ENCODE measurements at places on chromosomes 12 and 14. TPM values are rescaled to one million over a fixed set of nuclear protein-coding genes. Genes with fewer than 3 reads are reported as not detected.

DNA sequence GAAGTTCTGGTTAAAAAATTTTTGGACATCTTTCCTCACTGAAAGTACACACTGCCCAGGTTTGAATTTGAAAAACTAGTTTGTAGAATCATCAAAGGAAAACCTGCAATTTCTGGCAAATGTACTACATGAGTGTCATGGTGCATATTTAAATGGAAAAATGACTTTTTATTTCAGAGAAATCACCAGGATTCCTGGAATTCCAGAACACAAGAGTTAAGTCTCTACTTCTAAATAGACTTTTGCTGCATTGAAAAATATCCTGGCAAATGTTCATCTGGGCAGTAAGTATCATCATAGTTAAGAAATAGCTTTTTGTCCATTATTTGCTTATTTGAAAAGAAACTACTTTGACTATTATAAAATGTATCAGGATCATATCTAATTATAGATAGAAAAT lies 275.1 kb downstream of the PRKD1 start:
- H3K27ac ChIP-seq = no peak overlapping the region
- H3K4me3 ChIP-seq = no peak overlapping the region
- no peak for DNase-seq
- H3K27me3 ChIP-seq = no peaks in the 10 kb centered on the region
- no peaks in the 10 kb centered on the region for H3K36me3 ChIP-seq

The LDHB gene
- polyA plus RNA-seq = 1,990 TPM

- H3K36me3 ChIP-seq = 0 out of 2 replicates have a peak, but pooled peaks cover 5% of the 10 kb centered on the region
- H3K4me3 ChIP-seq = peak overlapping the region; percentile 70
- H3K4me1 ChIP-seq = peaks cover 22% of the 10 kb centered on the region
- peak; percentile 93 for DNase-seq
- H3K27ac ChIP-seq = no peak overlapping the region
- H3K27me3 ChIP-seq = peaks cover 19% of the 10 kb centered on the region
Observed at GRCh38 chr14:88551094-88551870, 3.5 kb downstream of the PTPN21 start.

The KRT75 gene
- polyA plus RNA-seq = not detected

The FAR2 gene
- polyA plus RNA-seq = 22.6 TPM

The BEGAIN gene
- 0.60 TPM for polyA plus RNA-seq

The SP7 gene
- polyA plus RNA-seq = not detected

The SLCO1B1 gene
- 0.50 TPM for polyA plus RNA-seq

- H3K27ac ChIP-seq = no peak overlapping the region
- no peaks in the 10 kb centered on the region for H3K4me1 ChIP-seq
- no peak for DNase-seq
- H3K4me3 ChIP-seq = no peak overlapping the region
- no peaks in the 10 kb centered on the region for H3K36me3 ChIP-seq
- no peaks in the 10 kb centered on the region for H3K27me3 ChIP-seq
Observed at GRCh38 chr14:30884901-30885300, 10.5 kb downstream of the COCH start.

GRCh38 chr12:10571141-10571540 lies 42.3 kb downstream of the MAGOHB start:
- DNase-seq = no peak
- no peak overlapping the region for H3K27ac ChIP-seq
- H3K36me3 ChIP-seq = no peaks in the 10 kb centered on the region
- no peak overlapping the region for H3K4me3 ChIP-seq
- peaks cover 6% of the 10 kb centered on the region for H3K4me1 ChIP-seq

The ITPR2 gene
- 44.5 TPM for polyA plus RNA-seq

- DNase-seq = no peak
- peak overlapping the region; percentile 46 for H3K4me3 ChIP-seq
- peaks cover 41% of the 10 kb centered on the region for H3K27me3 ChIP-seq
- H3K27ac ChIP-seq = no peak overlapping the region
Observed at GRCh38 chr12:1660304-1661187, 30.3 kb upstream of the ADIPOR2 start.

DNA sequence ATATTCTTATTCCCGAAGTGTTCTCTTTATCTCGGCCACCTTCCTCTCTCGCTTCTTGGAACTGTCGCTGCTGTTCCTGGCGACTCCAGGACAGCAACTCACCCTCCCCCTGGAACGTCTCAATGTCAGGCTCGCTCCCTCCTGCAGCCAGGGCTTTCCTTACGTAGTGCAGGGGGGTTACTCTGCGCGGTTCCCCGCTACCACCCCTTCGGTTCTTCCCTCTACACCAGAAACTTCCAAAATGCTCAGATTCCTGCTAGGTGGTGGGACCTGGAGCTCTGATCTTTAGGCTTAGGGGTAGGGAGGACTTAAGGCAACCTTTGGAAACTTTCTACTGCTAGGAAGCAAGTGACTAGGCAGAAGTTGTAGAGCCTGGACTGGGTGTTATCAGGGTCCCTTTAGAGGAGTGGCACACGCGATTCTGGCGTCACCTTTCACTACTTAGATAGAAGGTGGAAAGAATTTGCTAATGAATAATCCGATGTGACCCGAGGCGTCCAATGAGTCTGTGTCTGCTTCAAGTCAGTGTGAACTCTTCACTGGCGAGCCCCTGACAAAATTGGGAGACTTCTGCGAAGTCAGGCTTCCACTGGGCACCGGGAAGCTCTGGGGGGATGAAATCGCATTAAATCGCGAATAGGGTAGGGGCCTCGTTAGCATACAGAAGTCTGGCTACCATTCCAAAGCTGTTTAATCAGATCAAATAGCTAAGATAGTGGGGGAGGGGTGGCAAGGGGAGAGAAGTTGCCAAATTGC lies 900 bp upstream of the DPF3 start:
- H3K27me3 ChIP-seq = peaks cover 84% of the 10 kb centered on the region
- no peak overlapping the region for H3K27ac ChIP-seq
- peak; percentile 68 for DNase-seq

The WIF1 gene
- polyA plus RNA-seq = 4.9 TPM

The RNU4-1 gene
- polyA plus RNA-seq = 6.4 TPM

GRCh38 chr12:94147991-94148738 lies at the start of gene PLXNC1:
Gene PLXNC1, plus strand, starts transcription at chr12:94148577. Its CDS starts 395 bp downstream, at chr12:94148972.
- H3K36me3 ChIP-seq = no peaks in the 10 kb centered on the region
- H3K27ac ChIP-seq = no peak within 1 kb of the TSS
- peaks cover 27% of the 10 kb centered on the region for H3K4me1 ChIP-seq
- peak within 1 kb of the TSS; percentile 77 for H3K4me3 ChIP-seq

- no peaks in the 10 kb centered on the region for H3K36me3 ChIP-seq
- no peaks in the 10 kb centered on the region for H3K4me1 ChIP-seq
- no peak overlapping the region for H3K4me3 ChIP-seq
- H3K27ac ChIP-seq = no peak overlapping the region
Observed at GRCh38 chr14:87847216-87847755, 145.7 kb downstream of the GALC start.

- no peaks in the 10 kb centered on the region for H3K36me3 ChIP-seq
- H3K27me3 ChIP-seq = no peaks in the 10 kb centered on the region
- no peak overlapping the region for H3K4me3 ChIP-seq
- no peak for DNase-seq
Observed at GRCh38 chr12:47721431-47721973, 3.8 kb downstream of the ENDOU start.

The ZDHHC22 gene
- 17.6 TPM for polyA plus RNA-seq

The FKBP11 gene
- polyA plus RNA-seq = 94.9 TPM

DNA sequence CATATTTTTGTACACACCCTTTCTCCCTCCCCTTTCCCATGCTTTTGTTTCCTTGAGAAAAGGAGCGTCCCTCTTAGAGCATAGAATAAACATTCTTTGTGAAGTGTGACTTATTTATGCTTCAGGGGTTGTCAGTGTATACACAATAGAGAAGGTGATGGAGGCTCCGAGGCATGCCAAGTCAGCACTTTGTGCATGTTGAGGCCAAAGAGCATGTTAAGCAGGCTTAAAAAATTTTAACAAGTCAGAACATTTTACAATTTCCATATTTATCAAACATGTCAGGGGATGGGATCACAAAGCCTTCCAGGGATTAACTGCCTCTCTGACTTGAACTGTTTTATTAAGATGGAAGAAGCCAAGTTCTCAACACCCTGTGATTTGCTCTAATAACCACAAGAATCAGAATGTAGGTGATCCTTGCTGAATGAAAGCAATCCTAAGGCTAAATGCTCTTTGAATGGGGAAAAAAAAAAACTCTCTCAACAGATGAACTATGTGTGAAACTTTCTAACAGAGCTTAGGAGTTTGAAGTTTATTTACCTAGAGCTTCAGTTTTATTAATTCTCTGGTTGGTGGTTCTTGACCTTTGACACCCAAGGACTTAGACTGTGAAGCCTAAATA lies 223.1 kb downstream of the RAD51B start:
- H3K4me3 ChIP-seq = no peak overlapping the region
- H3K4me1 ChIP-seq = peaks cover 58% of the 10 kb centered on the region
- no peaks in the 10 kb centered on the region for H3K27me3 ChIP-seq
- no peaks in the 10 kb centered on the region for H3K36me3 ChIP-seq
- no peak for DNase-seq

The IL22 gene
- polyA plus RNA-seq = not detected

- H3K27ac ChIP-seq = peak overlapping the region; percentile 72
- peaks cover 33% of the 10 kb centered on the region for H3K4me1 ChIP-seq
- H3K4me3 ChIP-seq = peak overlapping the region; percentile 68
- H3K27me3 ChIP-seq = no peaks in the 10 kb centered on the region
- peak; percentile 94 for DNase-seq
Observed at GRCh38 chr14:23182372-23183157, 895 bp downstream of the SLC7A8 start.

DNA sequence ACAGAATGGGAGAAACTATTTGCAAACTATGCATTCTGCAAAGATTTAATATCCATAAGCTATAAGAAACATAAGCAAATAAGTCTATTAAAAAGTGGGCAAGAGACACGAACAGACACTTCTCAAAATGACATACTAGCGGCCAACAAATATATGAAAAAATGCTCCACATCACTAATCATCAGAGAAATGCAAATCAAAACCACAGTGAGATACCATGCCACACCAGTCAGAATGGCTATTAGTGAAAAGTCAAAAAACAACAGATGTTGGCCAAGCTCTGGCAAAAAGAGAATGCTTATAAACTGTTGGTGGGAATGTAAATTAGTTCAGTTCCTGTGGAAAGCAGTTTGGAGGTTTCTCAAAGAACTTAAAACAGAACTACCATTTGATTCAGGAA lies 121.3 kb downstream of the KCNMB4 start:
- no peaks in the 10 kb centered on the region for H3K27me3 ChIP-seq
- no peak overlapping the region for H3K4me3 ChIP-seq
- no peaks in the 10 kb centered on the region for H3K36me3 ChIP-seq
- no peak for DNase-seq

GRCh38 chr12:99609455-99610181 lies 37.9 kb upstream of the GARIN6 start:
- no peaks in the 10 kb centered on the region for H3K27me3 ChIP-seq
- no peaks in the 10 kb centered on the region for H3K36me3 ChIP-seq
- H3K4me1 ChIP-seq = peaks cover 43% of the 10 kb centered on the region
- H3K4me3 ChIP-seq = peak overlapping the region; percentile 9
- peak overlapping the region; percentile 46 for H3K27ac ChIP-seq
- peak; percentile 74 for DNase-seq

GRCh38 chr14:94110552-94111181 lies at the start of gene IFI27:
Gene IFI27, plus strand, starts transcription at chr14:94110736.
- no peak for DNase-seq
- no peaks in the 10 kb centered on the region for H3K36me3 ChIP-seq
- no peak within 1 kb of the TSS for H3K4me3 ChIP-seq
- no peaks in the 10 kb centered on the region for H3K4me1 ChIP-seq
- no peaks in the 10 kb centered on the region for H3K27me3 ChIP-seq
- no peak within 1 kb of the TSS for H3K27ac ChIP-seq

DNA sequence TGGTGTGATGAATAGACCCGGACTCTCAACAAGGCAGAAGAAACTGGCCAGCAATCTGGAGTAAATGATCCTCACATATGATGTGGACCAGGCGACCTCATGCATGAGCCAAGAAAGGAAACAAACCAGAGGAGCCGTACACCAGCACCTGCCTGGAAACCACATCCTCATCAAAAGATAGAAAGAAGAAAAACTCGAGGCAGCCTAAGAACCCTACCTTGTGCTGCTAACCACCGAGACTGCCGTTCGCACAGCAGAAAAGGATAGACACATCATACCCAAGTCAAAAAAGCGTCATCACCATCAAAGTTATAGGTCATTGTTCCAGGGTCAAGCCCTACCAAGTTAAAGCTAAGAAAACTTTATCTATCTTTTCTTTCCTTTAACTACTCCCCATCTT lies 66.7 kb downstream of the RESF1 start:
- H3K36me3 ChIP-seq = no peaks in the 10 kb centered on the region
- H3K4me1 ChIP-seq = peaks cover 47% of the 10 kb centered on the region
- no peak overlapping the region for H3K27ac ChIP-seq
- no peak overlapping the region for H3K4me3 ChIP-seq
- no peaks in the 10 kb centered on the region for H3K27me3 ChIP-seq

The ESPL1 gene
- 12.7 TPM for polyA plus RNA-seq

The ST8SIA1 gene
- 2.5 TPM for polyA plus RNA-seq

GRCh38 chr12:74111688-74112360 lies 425.8 kb upstream of the ATXN7L3B start:
- no peaks in the 10 kb centered on the region for H3K4me1 ChIP-seq
- no peaks in the 10 kb centered on the region for H3K27me3 ChIP-seq
- no peak overlapping the region for H3K27ac ChIP-seq
- H3K36me3 ChIP-seq = no peaks in the 10 kb centered on the region
- peak; percentile 80 for DNase-seq
- H3K4me3 ChIP-seq = no peak overlapping the region

DNA sequence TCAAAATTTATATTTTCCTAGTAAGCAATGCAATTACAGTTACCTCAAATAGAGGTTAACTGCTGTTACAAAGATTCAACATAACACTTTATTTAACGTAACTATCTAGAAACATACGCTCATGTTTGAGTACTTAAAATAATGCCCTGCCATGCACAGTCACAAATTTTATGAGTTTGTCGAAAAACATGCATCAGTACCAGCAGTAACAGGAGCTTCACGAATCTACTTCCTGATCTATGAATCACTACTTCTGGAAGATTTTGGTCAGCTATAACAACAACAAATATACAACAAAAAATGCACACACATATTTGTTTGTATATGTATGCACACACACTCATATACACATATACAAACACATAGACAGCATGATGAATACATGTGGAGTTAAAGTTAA lies 881.8 kb downstream of the FSCB start:
- no peak overlapping the region for H3K27ac ChIP-seq
- no peaks in the 10 kb centered on the region for H3K4me1 ChIP-seq
- no peaks in the 10 kb centered on the region for H3K27me3 ChIP-seq
- H3K36me3 ChIP-seq = no peaks in the 10 kb centered on the region
- no peak overlapping the region for H3K4me3 ChIP-seq
- DNase-seq = no peak

The TBX3 gene
- 0.18 TPM for polyA plus RNA-seq

The TMPRSS12 gene
- not detected for polyA plus RNA-seq

DNA sequence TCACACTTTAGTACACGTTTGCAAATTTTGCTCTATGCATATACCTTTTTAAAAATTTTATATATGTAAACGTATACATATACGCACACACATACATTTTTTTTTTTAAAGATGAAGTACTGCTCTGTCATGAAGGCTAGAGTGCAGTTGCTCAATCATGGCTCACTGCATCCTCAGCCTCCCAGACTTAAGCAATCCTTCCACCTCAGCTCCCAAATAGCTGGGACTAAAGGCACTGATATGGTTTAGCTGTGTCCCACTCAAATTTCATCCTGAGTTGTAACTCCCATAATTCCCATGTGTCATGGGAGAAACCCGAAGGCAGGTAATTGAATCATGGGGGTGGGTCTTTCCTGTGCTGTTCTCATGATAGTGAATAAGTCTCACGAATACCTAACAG lies 220.8 kb upstream of the CAND1 start:
- no peaks in the 10 kb centered on the region for H3K36me3 ChIP-seq
- no peak overlapping the region for H3K4me3 ChIP-seq
- DNase-seq = no peak
- no peaks in the 10 kb centered on the region for H3K27me3 ChIP-seq
- H3K27ac ChIP-seq = no peak overlapping the region
- peaks cover 17% of the 10 kb centered on the region for H3K4me1 ChIP-seq
